ENCODE measurements at places on chromosomes 13 and 19. TPM values are rescaled to one million over a fixed set of nuclear protein-coding genes. Genes with fewer than 3 reads are reported as not detected.

The LGALS14 gene
- total RNA-seq = not detected

The ATP7B gene
- 21.9 TPM for total RNA-seq

The PTBP1 gene
- total RNA-seq = 113 TPM

The PRKCG gene
- total RNA-seq = 0.16 TPM

The CABP5 gene
- total RNA-seq = 43.1 TPM

The PRR19 gene
- total RNA-seq = not detected

The ZNF575 gene
- 1.0 TPM for total RNA-seq

The ZNF77 gene
- total RNA-seq = 7.6 TPM

The NLRP9 gene
- total RNA-seq = not detected

The B3GNT8 gene
- total RNA-seq = 1.9 TPM

The WDR62 gene
- total RNA-seq = 6.4 TPM

The S1PR5 gene
- total RNA-seq = 1.4 TPM

The ZNF599 gene
- 16.9 TPM for total RNA-seq

The CATSPERD gene
- not detected for total RNA-seq

The ZNF471 gene
- total RNA-seq = 16.5 TPM

The FOSB gene
- 11.5 TPM for total RNA-seq

The CD22 gene
- 0.66 TPM for total RNA-seq

Measured in camera-type eye (tissue), 1 donor.